Cardiac septum (tissue), 1 donor: ENCODE measurements at places on chromosomes 6 and 20. TPM values are rescaled to one million over a fixed set of nuclear protein-coding genes. Genes with fewer than 3 reads are reported as not detected.

NT5E gene
- total RNA-seq, result 5.9 TPM

PTCHD4 gene
- total RNA-seq, result 1.1 TPM

SCRT2 gene
- total RNA-seq, result not detected

PTPRK gene
- total RNA-seq, result 51.4 TPM

APOM gene
- 1.4 TPM for total RNA-seq

AFDN gene
- 67.1 TPM for total RNA-seq

RPL7L1 gene
- total RNA-seq, result 46.9 TPM

SMLR1 gene
- total RNA-seq, result not detected

BANF2 gene
- not detected for total RNA-seq

OR2J2 gene
- total RNA-seq, result not detected

RUNX2 gene
- 3.1 TPM for total RNA-seq

RIN2 gene
- total RNA-seq, result 63.9 TPM

MAP3K5 gene
- total RNA-seq, result 17.6 TPM

PRSS35 gene
- 0.83 TPM for total RNA-seq

DNAH8 gene
- total RNA-seq, result 0.03 TPM

IYD gene
- total RNA-seq, result not detected

C20orf204 gene
- 0.86 TPM for total RNA-seq

MYMX gene
- 0.30 TPM for total RNA-seq

HRH3 gene
- not detected for total RNA-seq

NKX2-2 gene
- total RNA-seq, result 0.11 TPM

UST gene
- total RNA-seq, result 2.1 TPM

LSM2 gene
- total RNA-seq, result 24.0 TPM

LPIN3 gene
- total RNA-seq, result 26.9 TPM

MUC21 gene
- not detected for total RNA-seq

OXT gene
- not detected for total RNA-seq

NRSN1 gene
- not detected for total RNA-seq

NCOA5 gene
- 12.3 TPM for total RNA-seq

LST1 gene
- total RNA-seq, result 5.4 TPM

SRMS gene
- not detected for total RNA-seq

KHDC1L gene
- not detected for total RNA-seq

PPP1R3G gene
- total RNA-seq, result 7.7 TPM

E2F1 gene
- 2.3 TPM for total RNA-seq

GHRH gene
- total RNA-seq, result not detected

DYNLRB1 gene
- 157 TPM for total RNA-seq
